ENCODE measurements at places on chromosomes 2 and 18.

- no peak for DNase-seq
Measured at GRCh38 chr2:223856021-223856420, 18.6 kb upstream of the AP1S3 start.

DNA sequence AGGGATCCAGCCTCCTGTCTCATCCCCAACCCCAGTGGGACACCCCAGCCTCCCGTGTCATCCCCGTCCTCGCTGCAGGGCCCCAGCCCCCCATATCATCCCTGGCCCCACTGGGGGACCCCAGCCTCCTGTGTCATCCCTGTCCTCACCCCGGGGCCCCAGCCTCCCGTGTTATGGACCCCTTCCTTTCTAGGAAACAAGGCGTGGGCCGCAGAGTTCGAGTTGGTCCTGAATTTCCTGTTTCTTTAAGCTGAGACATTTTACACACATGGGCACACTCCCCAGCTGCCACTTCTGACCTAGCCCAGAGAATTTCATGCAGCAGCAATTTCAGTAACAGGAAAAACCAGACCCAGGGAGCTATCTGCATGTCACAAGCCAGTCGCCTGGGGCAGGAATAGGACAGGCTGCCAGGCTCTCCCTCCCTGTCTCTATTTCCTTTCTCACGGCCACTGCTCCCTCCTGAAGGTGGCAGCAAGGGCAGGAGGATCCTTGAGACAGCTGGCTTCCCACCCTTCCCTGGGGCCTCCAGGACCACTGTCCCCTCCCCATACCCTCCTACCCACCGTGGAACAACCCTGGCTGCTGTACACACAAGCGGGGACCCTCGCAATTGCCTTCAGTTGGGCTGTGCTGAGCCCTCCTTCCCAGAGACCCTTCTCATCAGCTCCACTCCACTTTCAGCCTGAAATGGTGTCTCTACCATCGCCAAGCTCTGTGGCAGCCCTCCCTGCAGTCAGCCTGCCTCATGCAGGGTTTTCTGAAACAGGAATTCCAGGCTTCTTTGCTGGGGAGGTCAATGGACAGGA lies 141.9 kb upstream of the ID2 start:
- DNase-seq, result no peak

DNA sequence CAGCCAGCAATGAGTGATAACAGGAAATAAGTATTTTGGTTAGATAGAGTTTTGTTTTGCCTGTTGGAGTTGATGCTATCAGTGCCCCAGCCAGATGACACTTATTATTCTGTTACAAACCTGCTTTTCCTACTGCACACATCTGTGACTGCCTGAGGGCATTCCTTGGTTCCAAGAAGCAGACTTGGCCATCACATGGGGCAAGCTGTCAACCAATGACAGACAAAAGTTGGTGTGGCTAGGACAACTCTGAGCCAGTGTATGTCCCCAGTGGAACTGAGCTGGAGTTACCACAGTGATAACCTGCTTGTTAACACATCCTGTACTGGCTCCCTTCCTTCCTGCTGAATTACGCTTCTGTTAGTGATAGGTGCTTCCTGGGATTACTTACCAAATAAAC lies 54.5 kb downstream of the FAM171B start:
- no peak for DNase-seq

GRCh38 chr18:69980509-69980908 lies 32.8 kb upstream of the CD226 start:
- DNase-seq, result no peak

GRCh38 chr2:79389481-79389880 lies 123.4 kb upstream of the CTNNA2 start:
- DNase-seq, result no peak
